HS-27A (cell line): ENCODE measurements at places on chromosomes 3 and 15.

- DNase-seq = no peak
Observed at GRCh38 chr15:84681831-84682230, 23.8 kb upstream of the NMB start.

DNA sequence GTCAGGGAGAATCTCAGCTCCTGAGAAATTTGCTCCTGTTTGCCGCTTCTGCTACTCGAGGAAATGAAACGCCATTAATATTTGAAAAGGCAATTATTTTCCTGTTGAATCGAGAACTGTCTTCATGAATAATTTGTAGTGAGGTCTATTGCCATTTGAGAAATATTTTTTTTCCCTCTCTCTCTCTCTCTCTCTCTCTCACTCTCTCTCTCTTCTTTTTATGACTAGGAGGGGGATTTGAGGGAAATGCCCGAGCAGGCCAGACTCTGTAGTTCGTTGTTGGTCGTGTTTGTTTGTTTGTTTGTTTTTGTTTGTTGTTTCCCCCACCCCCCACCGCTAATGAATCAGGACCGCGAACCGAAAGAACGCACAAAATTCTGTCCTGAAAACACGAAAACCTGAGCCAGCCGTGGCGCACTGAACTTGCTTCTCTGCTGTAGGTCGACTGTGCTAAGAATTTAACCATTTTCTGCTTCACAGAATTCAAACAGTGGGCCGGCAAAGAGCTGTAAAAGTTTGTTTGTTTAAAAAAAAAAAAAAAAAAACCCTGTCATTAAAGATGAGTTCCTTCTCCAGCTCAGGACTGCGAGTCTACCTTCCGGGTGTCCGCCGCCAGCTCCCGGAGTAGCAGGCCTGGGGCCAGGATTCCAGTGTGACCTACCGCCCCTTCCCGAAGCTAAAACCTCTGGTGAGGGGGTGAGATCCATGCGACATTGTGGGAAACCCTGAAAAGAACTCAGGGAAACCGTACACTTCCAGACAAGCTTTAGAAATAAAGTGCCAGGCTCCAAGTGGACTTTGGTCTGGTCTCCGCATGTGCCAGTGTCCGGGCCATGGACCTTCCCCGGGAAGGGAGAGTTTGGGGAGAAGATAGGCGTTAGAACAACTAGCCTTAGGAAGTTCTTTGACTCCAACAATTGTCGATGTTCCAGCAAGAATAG lies 12.1 kb downstream of the ZIC4 start:
- no peak for DNase-seq

DNA sequence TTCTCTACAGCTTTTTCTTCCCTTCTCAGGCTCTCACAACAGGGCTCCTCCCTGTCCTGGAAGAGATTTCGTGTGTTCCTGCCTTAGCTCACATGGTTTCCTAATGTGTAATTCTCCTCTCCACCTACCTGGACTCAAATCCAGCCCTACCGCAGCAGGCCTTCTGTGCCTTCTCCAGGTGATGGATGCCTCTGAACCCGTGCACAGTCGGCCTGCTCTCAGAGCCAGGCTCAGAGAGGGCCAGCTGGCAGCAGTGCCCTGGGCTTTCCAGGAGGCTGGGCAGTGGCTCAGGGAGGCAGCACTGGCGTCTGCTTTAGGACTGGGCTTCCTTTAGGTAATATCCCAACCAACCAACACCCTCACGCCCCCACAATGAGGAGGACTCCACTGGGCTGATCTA lies 123.2 kb upstream of the TMC3 start:
- DNase-seq = no peak

DNA sequence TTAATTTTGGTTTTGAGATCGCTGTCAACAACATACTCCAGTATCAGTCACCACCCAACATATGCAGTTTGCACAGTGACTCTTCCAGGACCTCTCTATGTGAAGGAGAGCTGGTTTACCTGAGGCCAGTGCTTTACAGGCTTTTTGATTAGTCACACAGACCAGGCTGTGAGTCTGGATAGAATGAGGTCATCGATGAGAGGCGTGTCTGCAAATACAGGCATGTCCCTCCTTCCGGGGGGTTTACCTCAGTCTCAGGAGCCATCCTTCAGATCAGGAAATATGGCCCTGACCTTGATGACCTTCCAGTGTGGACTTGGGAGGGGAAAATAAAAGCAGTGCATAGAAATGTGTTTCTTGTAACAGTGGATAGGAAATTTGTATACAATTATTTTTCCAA lies 46.9 kb downstream of the KBTBD12 start:
- no peak for DNase-seq

- DNase-seq = no peak
Observed at GRCh38 chr3:52150860-52151259, 3.4 kb downstream of the POC1A start.

DNA sequence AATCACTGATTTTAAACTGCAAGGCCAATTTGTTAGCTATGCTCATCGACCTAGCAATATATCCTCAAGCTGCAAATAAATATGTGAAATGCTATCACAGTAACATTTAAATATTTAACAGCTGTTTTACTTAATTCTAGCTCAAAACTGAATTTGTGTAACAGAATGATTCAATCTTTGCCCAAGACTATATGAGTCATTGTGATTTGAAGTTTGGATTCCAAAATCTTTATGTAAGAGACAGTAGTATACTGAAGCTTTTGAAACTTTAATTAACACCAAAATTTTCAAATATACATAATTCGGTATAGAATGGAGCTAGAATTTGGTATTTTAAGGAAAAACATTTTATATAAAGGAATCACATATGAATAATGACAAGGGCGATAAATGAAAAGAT lies 603.0 kb upstream of the ROBO2 start:
- DNase-seq = peak; percentile 29

DNA sequence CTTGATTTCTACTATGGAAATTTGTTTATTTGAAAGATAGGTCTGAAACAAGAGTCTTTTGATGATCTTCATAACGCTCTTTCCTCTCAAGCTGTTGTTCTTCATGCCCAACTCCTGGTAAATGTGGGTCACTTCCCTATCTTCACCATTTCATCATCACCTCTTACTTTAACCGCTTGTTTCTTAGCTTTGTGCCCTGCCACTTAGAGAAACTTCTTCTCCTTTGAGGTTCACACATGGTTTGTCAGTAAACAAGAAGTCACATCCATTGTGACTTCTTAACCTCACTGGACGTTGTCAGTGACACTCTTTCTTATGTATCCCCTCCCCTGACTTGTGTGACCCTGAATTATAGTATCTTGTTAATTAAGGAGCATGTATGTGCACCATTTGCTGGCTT lies 16.9 kb upstream of the P2RY13 start:
- no peak for DNase-seq

GRCh38 chr3:83023086-83023485 lies 1261.6 kb upstream of the GBE1 start:
- no peak for DNase-seq

DNA sequence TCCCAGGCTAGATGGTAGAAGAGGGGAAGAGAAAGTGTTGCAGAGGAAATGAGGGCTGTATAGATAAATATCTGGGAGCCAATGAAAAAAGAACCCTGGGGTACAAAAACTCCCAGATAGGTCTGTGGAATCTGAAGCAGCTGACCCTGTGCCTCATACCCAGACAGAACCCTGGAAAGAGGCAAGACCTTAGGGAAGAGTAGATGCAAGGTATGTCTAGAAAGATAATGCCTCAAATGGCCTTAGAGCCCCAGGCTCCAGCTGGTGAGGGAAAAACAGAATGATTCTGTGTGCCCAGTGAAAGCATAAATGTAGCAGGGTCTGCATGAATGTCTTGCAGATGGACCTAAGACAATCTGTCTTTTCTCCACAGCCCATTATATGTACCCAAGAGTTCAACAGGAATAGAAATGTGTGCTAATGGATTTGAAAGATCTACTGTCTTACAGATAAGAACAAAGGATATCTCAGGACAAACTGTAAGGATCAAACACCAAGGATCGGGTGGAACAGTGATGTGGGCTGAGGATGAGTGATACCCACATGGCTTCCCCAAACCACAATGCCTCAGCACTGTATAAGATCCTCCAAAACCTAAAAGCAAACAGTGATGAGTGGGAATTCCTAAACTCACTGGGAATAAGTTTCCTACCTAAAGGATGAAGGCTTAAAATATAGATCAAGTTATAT lies 58.8 kb downstream of the NCEH1 start:
- no peak for DNase-seq

DNA sequence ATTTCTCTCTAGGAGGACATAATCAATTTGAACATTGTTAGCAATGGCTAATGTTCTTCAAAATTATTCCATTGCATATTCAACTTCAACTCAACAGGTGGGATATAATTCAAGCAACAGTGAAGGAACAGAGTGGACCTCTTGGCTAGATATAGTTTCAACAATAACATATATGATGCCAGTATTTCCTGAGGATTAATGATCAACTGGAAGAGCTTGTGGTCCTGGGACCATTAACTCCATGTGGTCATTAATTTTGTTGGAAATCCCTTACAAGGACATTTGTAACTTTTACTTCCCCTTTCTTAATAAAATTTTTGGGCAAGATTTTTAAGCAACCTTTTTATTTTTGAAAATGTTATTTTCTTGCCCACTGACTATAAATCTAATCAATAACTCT lies 54.3 kb upstream of the ROBO2 start:
- DNase-seq = no peak

GRCh38 chr3:186200726-186201125 lies 91.8 kb upstream of the ETV5 start:
- DNase-seq = no peak

- no peak for DNase-seq
Observed at GRCh38 chr15:101499863-101500713, 10.6 kb upstream of the PCSK6 start.

DNA sequence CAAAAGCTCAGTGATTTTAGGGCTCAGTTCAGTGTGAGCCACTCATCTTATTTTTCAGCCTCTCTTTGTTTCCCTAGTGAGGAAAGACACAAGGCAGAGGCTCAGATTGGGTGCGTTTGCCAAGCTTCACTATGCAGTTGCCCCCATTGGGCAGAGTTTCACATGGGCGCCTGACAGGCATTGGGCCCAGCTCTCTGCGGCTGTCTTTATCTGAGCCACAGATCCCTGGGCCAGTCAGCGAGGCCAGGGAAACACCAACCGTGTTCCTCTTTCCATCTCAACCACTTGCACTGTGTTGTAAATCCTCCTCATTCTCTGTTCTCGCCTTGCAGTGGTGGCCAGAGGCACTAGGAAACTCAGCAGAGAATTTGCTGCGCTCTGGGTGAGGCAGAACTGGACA lies 10.8 kb downstream of the ESYT3 start:
- DNase-seq = no peak

DNA sequence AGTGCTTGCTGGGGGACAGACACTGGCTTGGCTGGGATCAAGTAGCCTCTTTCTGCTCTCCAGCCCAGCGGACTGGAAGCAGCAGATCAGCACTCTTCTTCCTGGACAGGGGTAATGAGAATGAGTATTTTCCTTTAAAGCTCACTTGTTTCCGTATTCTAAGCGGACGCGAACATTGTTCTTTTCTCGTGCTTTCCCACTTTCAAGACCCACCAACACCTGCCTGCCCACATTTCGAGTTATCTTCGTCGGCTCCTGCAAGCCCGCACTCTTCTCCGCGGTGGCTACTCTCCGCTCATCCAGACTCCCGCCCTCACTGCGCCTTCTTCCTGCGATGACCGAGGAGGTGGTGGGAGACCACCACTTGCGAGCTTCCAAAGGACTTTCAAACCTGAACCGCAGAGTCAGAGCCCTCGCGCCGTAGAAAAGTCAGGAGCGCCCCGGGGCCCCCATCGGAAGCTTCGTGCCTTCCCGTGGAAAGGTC lies 1.6 kb upstream of the PPM1L start:
- peak; percentile 2 for DNase-seq

- DNase-seq = no peak
Observed at GRCh38 chr3:132556508-132557159, 40.4 kb upstream of the ACKR4 start.

- DNase-seq = no peak
Observed at GRCh38 chr15:83113881-83114674, 6.6 kb downstream of the TM6SF1 start.

DNA sequence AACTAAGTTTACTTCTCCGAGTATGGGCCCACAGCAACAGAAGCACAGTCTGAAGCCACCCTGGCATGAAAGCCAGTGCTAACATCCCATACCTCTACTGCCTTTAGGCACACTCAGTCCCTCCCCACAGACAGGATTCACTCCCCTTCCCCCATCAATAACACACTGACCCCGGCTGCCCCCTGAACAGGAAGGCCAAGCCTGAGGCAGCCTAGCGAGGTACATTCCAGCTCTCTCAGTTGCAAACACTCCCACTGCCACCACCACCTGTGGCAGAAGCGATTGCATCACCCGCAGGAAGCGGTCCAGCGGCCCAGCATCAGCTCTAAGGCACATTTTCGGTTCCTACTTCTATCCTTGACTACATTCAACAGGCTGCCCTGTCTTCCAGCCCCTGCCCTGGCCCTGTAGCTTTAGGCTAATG lies 7.0 kb upstream of the BMF start:
- no peak for DNase-seq

DNA sequence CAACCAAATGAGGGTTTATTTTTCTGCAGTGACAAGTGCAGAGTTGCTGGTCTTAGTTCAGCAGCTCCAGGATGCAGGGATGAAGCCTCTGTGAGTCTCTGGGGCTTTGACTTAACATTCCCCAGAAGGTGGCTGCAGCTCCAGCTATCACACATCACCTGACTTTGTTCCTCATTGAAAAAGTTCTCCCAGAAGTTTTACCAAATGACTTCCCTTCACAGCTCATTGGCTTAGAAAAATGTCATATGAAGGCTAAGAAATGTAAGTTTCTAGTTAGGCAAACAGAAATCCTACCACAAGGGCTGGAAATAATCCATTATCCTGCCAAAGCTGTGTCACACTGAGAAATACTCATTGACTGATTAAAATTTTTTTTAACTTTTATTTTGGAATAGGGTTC lies 184.9 kb downstream of the MINAR1 start:
- DNase-seq = no peak

DNA sequence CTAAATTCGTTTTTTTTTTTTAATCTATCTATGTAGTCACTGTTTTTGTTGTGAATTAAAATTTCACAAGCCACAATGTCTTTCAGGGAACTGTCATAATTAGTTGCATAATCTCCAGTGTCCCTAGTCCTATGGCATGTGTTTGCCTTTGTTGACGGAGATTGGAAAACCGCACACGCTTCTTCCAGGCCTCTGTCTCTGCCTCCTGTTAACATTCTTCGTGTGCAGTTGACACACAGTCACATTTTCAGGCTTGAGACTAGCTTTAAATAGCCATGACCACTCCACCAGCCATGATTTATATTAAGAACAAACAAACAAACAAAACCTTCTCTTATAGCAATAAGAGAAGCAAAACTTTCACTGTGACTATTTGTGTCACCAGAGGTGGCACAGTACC lies 139.8 kb downstream of the DUT start:
- no peak for DNase-seq

GRCh38 chr3:155404486-155404885 lies 111.0 kb upstream of the STRIT1 start:
- no peak for DNase-seq

- DNase-seq = no peak
Observed at GRCh38 chr15:27082526-27082925, 111.5 kb downstream of the GABRG3 start.

GRCh38 chr15:40110866-40111550 lies 2.3 kb upstream of the BMF start:
- no peak for DNase-seq

DNA sequence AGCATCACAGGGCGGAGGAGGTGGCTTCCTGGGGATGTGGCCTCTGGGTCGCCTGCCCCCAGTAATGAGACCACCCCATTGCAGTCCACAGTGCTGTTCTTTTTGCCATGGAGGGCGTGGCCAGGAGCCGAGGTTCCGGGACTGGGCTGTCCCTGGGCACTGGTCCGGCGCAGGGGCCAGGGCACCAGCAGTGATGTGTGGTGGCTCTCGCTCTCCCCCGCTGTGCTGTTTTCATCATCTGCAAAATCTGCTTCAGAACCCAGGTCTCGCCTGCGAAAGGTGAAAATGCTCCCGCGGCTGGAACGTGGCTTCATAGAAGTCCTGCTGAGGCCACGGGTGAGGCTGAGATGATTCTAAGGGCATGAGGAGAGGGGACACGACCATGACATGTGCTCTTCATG lies 45.8 kb downstream of the SCN5A start:
- DNase-seq = no peak
